ENCODE measurements at places on chromosomes 16 and 17. TPM values are rescaled to one million over a fixed set of nuclear protein-coding genes. Genes with fewer than 3 reads are reported as not detected.
A peak's percentile ranks its signal among the peaks of the same experiment; 100 is the strongest.

GRCh38 chr16:12159028-12159427 is 182.5 kb downstream of the SNX29 start:
- no peak for DNase-seq

DNA sequence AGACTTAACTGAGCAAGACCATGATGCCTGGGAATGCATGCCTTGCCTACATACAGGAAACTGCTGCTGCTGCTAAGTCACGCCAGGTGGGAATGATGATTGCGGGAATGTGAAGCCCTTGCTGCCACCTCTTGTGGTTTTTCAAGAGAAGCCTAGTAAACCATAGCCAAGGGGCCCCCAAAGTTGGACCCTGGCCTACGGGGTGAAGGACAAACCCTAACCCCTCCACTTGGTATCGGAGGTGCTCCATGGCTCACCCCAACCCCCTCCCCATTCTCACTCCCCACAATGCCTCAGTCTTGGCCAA is 233.9 kb downstream of the ZNF423 start:
- no peak for DNase-seq

DNA sequence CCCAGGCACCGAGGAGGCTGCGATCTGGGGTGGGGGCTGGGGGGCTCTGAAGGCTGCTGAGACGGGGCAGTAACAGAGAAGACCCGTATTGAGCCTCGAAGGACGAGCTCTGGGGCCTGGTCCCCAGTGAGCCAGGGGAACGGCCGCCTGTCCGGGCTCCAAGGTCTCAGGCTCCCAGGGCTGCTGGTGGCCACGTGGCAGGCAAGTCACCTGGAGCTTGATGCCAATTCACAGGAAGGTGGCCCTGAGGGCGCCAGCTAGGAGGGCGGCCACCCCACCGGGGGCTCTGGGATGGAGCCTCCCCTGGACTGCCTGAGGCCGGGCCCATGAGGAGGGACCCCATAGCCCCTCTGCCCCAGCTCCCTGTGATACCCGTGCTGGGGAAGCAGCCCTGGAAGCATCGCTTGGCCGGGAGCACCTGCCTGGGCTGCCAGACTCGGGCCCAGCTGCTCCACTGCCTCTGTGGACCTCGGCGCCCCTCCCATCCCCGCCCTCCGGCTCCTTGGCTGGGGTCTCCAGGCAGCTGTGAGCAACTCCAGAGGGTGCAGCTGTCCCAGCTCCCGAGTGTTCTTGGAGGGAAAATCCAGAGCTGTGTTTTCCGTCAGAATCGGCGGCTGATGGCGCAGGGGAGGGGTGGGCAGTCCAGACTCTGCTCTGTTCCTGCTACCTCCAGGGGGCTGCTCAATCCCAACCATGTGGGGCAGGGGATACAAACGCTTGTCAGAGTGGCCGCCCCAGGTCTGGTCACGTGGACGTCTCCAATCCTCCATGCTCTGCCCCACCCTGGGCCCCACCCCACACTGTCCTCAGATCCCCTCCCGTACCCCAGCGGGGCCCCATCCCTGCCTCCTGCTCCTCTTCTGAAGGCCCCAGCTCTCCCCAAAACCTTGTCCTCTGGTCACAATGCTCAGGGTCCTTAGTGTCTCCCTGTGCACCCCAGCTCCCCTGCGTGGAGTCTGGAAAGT is 67.2 kb upstream of the GNG13 start:
- peak; percentile 95 for DNase-seq

- DNase-seq: no peak
Observed at GRCh38 chr17:44966348-44967025, 1.6 kb downstream of the C1QL1 start.

- no peak for DNase-seq
Observed at GRCh38 chr17:35257208-35257659, 14.4 kb downstream of the SLFN5 start.

DNA sequence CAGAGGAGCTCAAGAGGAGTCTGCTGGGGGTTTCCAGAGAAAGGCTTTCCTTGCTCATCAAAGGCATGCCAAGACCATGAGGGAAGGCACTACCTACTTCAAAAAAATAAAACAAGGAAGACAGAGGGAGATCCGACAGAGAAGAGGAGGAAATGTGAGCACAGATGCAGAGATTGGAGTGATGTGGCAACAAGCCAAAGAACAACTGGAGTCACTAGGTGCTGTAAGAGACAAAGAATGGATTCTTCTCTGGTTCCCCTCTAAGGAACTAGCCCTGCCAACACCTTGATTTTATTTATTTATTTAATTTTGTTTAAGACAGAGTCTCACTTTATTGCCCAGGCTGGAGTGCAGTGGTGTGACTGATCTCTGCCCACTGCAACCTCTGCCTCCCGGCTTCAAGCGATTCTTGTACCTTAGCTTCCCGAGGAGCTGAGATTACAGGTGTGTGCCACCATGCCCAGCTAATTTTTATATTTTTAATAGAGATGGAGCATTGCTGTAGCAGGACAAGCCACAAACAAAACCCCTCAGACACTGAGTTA is 13.8 kb upstream of the ACSF2 start:
- DNase-seq: no peak

- no peak for DNase-seq
Observed at GRCh38 chr16:29978564-29979270, 5.0 kb downstream of the TAOK2 start.

DNA sequence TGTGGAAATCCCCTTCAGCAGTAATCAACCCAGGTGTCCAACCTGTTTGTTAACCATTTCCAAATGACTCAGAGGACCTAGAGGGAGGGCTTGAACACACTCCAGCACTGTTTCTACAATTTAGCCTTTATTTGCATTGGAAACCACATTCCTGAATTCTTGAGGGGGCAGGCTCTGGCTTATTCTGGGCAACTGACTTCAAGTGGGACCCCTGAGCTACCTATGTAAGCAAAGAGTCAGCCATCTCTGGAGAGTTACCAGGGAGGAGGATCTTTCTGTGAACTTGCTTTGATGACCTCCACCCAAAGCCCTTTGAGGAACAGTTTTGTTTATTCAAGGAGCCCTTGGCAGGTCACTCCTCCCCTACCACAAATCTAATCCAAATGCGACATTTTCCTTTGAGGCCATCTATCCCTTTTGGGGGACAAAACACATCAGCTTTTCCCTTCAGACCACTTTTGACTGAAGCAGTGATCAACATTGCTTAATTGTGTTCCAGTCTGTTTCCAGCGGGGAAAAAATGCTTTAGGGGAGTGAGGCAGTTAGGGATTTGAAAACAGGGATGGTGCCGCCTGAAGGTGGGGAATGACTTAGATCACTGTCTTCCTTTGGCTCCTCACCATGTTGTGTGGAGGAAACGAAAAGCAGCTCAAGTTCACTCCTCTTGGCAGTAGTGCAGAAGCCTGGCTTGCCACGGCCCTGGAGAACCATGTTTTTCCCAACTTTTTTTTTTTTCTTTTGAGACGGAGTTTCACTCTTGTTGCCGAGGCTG is 46.2 kb downstream of the TUBD1 start:
- peak; percentile 78 for DNase-seq

DNA sequence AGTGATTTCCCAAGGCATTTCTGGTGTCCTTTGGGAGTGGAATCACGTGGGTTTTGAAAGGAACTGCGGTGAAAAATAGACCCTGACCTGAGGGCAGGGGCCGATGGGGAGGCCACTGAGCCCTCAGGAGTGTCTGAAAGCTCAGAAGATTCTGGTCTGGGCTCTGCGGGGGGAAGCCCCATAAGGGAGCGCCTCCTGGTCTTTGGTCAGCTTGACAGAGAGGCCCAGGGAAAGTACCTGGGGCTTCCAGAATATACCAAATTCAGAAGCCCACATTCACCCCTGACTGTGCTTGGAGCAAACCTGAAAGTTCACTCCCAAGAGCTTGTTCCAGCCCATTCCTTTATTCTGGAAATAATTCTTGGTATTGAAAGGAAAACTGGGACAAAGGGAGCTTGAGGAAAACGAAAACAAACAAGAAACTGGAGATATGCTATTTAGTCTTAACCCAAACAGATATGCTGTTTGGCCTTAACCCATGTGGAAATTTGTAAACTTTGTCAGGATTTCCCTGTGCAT is 23.2 kb upstream of the NAGLU start:
- DNase-seq: no peak

- no peak for DNase-seq
Observed at GRCh38 chr17:47676510-47677165, 17.3 kb upstream of the TBKBP1 start.

- DNase-seq: no peak
Observed at GRCh38 chr17:46158323-46159296, 34.6 kb downstream of the KANSL1 start.

DNA sequence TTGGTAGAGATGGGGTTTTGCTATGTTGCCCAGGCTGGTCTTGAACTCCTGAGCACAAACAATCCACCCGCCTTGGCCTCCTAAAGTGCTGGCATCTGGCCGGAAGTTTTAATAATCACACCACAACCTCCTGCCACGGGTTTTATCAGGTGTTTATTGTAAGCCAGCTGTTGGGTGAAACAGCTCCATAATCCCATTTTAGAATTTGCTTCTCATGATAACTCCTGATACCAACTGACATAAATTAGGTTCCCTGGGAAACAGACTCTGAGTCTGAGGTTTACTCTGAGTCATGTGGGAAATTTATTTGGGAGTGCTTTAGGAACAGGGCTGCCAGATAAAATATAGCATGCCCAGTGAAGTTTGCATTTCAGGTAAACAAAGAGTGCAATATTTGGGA is 122.6 kb upstream of the MED13 start:
- no peak for DNase-seq

DNA sequence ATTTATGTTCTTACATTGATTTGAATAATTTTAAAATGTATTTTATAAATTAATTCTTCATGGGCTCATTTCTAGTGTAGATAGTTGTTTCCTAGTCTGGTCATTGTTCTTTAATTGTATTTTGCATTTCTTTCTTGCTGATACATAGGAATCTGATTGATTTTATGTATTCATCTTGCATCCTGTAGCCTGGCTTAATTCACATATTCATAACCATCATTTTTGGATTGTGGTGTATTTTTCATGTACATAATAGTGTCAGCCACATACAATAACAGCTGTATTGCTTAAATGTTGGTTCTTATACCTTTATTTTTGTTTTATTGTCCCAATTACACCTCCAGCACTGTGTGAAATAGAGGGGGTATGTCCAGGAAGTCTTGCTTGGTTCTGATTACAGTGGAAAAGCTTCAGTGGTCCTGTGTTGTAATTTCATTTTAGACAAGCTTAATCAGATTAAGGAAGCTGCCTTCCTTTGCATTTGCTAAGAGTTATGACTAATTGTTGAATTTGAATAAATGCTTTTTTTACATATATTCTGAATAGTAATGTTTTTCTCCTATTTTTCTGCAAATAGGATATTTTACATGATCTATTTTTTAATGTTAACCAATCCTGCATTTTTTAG is 103.7 kb downstream of the USP22 start:
- no peak for DNase-seq

Gene TNRC6C
- 20.9 TPM for total RNA-seq

Gene UBB
- 1,134 TPM for total RNA-seq

Gene SECTM1
- 12.6 TPM for total RNA-seq

Gene ITGAX
- 2.7 TPM for total RNA-seq

Gene COX4I1
- total RNA-seq: 329 TPM

Gene SLFN11
- total RNA-seq: 18.1 TPM

Gene KRT222
- total RNA-seq: not detected

Measured in tongue (tissue), 3 donors.